Epithelial cell of proximal tubule (primary cell): ENCODE measurements at places on chromosomes 6 and 20. TPM values are rescaled to one million over a fixed set of nuclear protein-coding genes. Genes with fewer than 3 reads are reported as not detected.

- DNase-seq: no peak
Measured at GRCh38 chr6:17962436-17963031, 24.9 kb downstream of the KIF13A start.

DNA sequence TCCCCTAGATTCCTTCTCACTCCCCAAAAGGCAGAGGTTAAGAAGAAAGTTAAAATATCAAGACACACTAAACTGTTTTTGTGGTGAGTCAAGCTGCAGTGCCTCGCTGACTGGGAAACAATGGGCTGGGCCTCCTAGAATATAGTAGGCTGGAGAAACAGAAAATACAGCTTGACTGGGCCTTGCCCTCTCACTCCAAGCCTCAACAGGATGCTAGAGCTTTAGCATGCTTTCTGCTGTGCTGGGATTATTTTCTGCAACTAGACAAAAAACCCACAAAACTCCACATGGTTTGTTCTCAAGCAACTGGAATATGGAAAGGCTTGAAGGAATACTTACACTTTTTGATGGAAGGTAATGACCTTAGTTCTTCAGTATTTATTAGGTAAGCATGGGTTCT is 27.9 kb downstream of the FOXO3 start:
- DNase-seq: no peak

- DNase-seq: no peak
Measured at GRCh38 chr6:132513831-132514545, 1.1 kb upstream of the STX7 start.

GRCh38 chr20:63774306-63774705 is 34.7 kb downstream of the SLC2A4RG start:
- DNase-seq: no peak

The PLN gene
- total RNA-seq: not detected in 2 replicates

The NUDT3 gene
- total RNA-seq: 12.9 and 16.7 TPM in 2 replicates

GRCh38 chr6:16947375-16948015 is 154.4 kb upstream of the STMND1 start:
- no peak for DNase-seq

The GSTA2 gene
- not detected in 2 replicates for total RNA-seq

The PDYN gene
- total RNA-seq: not detected in 2 replicates
